Activated naive CD4-positive, alpha-beta T cell treated with anti-CD3 and anti-CD28 coated beads for 36 hours (primary cell): ENCODE measurements at places on chromosomes 13 and 19. TPM values are rescaled to one million over a fixed set of nuclear protein-coding genes. Genes with fewer than 3 reads are reported as not detected.

DNA sequence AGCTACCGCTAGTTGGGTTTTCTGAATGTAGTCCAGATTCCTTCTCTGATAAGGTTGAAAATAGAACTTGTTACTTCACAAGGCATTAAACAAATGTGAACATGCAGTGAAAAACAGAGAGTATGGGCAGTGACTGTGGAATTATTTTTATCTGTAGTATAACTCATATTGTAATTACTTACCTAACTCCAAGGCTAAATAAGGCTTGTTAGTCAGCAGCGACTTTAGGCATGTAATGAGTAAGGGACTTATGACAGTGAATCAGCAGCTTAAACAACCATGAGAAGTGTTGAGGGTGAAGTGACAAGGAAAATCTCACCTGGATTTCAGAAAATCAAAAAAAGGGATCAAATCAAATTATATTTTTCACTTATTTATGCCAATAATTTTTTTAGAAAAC, 1719.5 kb upstream of the MIR17HG start:
- H3K27ac ChIP-seq: no peak overlapping the region
- H3K27me3 ChIP-seq: no peaks in the 10 kb centered on the region
- no peak overlapping the region for H3K4me3 ChIP-seq
- H3K4me1 ChIP-seq: no peaks in the 10 kb centered on the region
- no peaks in the 10 kb centered on the region for H3K36me3 ChIP-seq
- DNase-seq: no peak

DNA sequence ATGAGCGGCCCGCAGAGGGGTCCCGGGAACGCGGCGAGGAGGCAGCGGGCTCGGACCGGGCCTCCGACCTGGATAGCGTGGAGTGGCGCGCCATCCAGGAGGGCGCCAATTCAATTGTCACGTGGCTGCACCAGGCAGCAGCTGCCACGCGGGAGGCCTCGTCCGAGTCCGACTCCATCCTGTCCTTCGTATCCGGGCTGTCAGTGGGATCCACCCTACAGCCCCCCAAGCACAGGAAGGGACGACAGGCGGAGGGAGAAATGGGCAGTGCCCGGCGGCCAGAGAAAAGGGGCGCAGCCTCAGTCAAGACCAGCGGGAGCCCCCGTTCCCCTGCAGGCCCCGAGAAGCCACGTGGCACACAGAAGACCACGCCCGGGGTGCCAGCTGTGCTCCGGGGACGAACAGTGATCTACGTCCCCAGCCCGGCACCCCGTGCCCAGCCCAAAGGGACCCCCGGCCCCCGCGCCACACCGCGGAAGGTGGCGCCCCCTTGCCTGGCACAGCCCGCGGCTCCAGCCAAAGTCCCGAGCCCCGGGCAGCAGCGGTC, 10.7 kb downstream of the C19orf25 start:
- peaks cover 17% of the 10 kb centered on the region for H3K27me3 ChIP-seq
- H3K4me1 ChIP-seq: peaks cover 17% of the 10 kb centered on the region
- DNase-seq: no peak
- H3K27ac ChIP-seq: no peak overlapping the region
- no peaks in the 10 kb centered on the region for H3K36me3 ChIP-seq

GRCh38 chr19:18677156-18677555, 6.3 kb upstream of the CRTC1 start:
- H3K4me1 ChIP-seq: no peaks in the 10 kb centered on the region
- no peak overlapping the region for H3K4me3 ChIP-seq
- DNase-seq: no peak
- H3K27me3 ChIP-seq: no peaks in the 10 kb centered on the region
- no peak overlapping the region for H3K27ac ChIP-seq

GRCh38 chr13:54433493-54434206, 1405.0 kb downstream of the OLFM4 start:
- H3K27me3 ChIP-seq: no peaks in the 10 kb centered on the region
- H3K27ac ChIP-seq: no peak overlapping the region
- H3K36me3 ChIP-seq: no peaks in the 10 kb centered on the region
- H3K4me3 ChIP-seq: no peak overlapping the region

GRCh38 chr13:28245465-28245864, 107.1 kb downstream of the PAN3 start:
- DNase-seq: no peak
- H3K36me3 ChIP-seq: peaks cover 45% of the 10 kb centered on the region

The POU4F1 gene
- not detected for total RNA-seq

The SH3GL1 gene
- 32.1 TPM for total RNA-seq
